ENCODE measurements at places on chromosomes 1 and 21. TPM values are rescaled to one million over a fixed set of nuclear protein-coding genes. Genes with fewer than 3 reads are reported as not detected.

GRCh38 chr1:224519874-224520273 is 85.3 kb upstream of the WDR26 start:
- no peak for DNase-seq

- no peak for DNase-seq
Measured at GRCh38 chr21:33155005-33155404, 74.7 kb upstream of the IFNAR2 start.

GRCh38 chr1:201889090-201889968 is 631 bp downstream of the SHISA4 start:
- DNase-seq: no peak

The AKR7A3 gene
- 1.6 TPM for total RNA-seq

The DNAJC28 gene
- 1.9 TPM for total RNA-seq

GRCh38 chr1:151327903-151328674 is 873 bp upstream of the PI4KB start:
- DNase-seq: no peak

- DNase-seq: no peak
Measured at GRCh38 chr1:3066826-3067225, 2.2 kb upstream of the PRDM16 start.

- DNase-seq: no peak
Measured at GRCh38 chr1:88399690-88400089, 284.4 kb upstream of the PKN2 start.

- peak; percentile 77 for DNase-seq
Measured at GRCh38 chr21:38352536-38353219, 95.9 kb downstream of the KCNJ15 start.

DNA sequence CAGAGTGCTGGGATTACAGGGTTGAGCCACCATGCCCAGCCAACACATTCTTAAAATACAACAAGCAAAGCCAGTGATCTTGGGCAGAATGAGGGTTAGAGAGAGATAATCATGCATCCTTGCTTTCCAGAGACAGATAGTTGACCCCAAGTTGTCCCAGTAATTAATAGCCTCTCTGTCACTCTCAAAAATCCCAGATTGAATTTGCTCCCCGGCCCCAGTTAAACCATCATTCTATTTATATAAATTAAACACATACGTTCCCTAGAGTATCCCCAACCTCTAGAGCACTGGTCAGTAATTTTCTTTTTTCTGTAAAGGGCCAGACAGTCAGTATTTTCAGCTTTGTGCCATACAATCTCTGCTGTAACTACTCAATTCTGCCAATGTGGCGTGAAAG is 16.4 kb upstream of the TARDBP start:
- DNase-seq: no peak

The TP73 gene
- total RNA-seq: under 0.01 TPM

The LCE6A gene
- not detected for total RNA-seq

GRCh38 chr1:67664048-67664447 is 21.0 kb upstream of the GADD45A start:
- DNase-seq: no peak

- peak; percentile 57 for DNase-seq
Measured at GRCh38 chr1:177959811-177960515, 9.9 kb downstream of the SEC16B start.

- DNase-seq: peak; percentile 61
Measured at GRCh38 chr1:98870959-98871903, 133.4 kb downstream of the PLPPR5 start.

DNA sequence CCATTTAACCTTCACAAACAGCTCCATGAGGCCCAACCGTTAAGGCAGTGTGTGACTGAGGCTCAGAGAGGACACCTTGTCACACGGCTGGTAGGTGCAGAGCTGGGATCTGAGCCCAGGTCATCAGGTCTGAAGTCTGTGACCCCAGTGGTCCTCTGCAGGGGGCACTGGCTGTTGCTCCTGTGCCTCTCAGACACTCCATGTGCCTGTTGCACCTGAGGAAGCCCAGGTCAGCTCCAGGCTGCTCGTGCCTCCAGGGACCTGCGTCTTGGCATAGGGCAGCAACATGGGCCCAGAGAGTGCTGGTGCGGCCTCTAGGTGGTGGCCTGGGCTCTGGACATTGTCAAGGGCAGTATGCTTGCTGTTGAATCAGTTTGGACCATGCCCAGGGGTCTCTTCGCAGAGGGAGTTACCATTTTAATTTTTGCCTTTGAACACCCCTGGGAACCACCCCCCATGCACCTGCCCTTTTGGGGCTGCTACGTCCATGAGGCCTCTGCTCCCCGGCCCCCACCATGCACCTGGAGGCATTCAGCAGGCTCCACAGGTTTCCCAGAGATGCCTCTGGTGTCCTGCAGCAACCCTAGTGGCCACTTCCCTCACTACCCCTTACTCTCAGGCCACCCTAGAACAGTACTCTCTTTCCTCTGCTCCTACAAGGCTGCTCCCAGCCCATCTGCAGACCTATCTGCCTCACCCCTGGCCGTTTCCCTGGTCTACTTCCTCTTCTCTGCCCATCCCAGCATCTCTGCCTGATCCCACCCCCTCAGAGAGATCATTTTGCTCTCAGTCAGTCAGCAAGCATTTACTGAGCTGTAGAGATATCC is 25.2 kb upstream of the EPS8L3 start:
- no peak for DNase-seq

The PLPPR4 gene
- under 0.01 TPM for total RNA-seq

DNA sequence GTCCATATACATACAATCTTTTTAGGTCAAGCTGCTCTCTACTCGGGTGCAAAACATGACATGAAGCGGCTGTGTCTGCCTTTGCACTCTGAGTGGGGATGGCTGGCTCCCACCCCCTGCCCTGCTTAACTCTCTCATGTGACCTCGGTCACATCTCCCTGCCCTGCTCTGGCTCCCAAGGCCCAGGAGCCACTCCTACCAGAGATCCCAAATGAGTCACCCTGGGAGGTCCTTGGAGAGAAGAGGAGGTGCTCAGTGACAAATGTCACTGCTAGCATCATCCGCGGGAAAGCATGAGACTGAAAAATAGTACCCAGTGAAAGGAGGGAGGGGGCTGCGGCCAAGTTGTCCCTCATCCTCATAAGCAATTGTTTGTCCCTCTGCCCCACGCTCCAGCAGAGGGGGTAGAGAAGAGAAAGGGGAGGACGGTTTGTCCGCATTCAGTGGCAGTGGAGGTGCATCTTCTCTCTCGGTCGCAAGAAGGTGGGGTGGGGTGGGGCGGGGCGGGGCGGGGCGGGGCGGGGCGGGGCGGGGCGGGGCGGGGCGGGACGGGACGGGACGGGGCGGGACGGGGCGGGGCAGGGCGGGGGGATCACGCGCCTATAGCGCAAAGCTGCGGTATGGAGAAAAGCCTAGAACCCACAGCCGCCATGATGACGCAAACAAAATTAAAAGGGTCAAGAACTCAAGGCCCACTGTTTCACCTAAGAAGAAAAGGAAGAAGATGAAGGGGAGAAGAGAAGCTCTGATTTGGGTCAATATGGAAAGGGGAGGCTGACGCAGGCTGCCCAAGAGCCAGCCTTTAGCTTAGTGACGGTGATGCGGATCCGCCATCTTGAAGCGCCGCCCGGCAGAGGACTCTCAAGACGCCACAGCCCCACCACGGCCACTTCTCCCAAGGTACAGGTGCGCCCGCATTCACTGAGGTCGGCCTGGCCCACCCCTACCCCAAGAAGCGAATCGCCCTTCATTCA is 66.2 kb downstream of the CD46 start:
- no peak for DNase-seq
